Non-pigmented ciliary epithelial cell (primary cell): ENCODE measurements at places on chromosomes 2 and 18.

GRCh38 chr2:152309352-152310214 is 25.4 kb upstream of the FMNL2 start:
- DNase-seq: no peak

DNA sequence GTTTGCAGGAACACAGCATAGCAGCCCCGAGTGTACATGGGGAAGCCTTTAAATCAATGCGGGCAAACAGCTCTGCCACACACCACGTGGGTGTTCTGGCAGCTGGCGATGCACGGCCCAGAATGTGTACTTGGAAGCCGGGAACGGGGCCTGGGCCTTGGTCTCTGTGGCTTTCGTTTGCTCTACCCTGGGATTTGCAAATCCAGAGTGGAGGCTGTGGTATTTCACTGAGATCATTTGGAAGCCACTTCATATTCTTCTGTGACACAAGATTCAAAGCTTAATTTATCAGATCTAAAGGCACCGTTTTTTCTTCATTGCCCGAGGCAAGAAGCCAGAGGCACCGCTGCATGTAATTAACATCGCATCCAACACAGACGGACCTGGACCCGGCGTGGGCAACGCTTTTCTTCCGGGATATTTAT is 246.3 kb upstream of the MYT1L start:
- DNase-seq: no peak

GRCh38 chr2:169571571-169571970 is 2.1 kb downstream of the FASTKD1 start:
- DNase-seq: no peak

DNA sequence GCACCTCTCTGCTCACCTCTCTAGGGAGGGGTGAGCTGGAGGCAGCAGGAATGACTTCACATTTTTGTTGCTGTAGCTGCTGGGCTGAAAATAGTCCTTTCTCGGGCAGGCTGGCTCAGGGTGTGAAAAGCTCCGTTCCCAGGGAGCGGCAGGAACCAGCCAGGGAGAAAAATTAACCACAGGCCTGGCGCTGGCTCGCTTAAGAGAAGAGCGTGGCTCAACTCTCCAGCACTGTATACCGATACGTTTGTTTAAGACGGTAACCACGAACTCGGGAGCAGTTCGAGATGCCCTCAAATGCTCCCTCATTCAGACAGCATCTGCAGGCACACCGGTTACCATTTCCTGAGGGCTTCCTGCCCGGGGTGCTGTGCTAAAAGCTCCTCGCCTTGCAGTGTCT is 129.6 kb downstream of the CELF4 start:
- DNase-seq: no peak

- no peak for DNase-seq
Measured at GRCh38 chr2:139079311-139079710, 299.1 kb upstream of the NXPH2 start.

- DNase-seq: no peak
Measured at GRCh38 chr2:102059151-102059550, 67.4 kb downstream of the IL1R2 start.

- DNase-seq: no peak
Measured at GRCh38 chr2:78585871-78586270, 439.6 kb upstream of the REG3G start.
